IPS DF 19.7 (cell line): ENCODE measurements at places on chromosomes 7 and 10.

- DNase-seq, result no peak
Measured at GRCh38 chr7:15805891-15806290, 119.4 kb upstream of the MEOX2 start.

- DNase-seq, result no peak
Measured at GRCh38 chr7:91519241-91520158, 255.3 kb downstream of the FZD1 start.

DNA sequence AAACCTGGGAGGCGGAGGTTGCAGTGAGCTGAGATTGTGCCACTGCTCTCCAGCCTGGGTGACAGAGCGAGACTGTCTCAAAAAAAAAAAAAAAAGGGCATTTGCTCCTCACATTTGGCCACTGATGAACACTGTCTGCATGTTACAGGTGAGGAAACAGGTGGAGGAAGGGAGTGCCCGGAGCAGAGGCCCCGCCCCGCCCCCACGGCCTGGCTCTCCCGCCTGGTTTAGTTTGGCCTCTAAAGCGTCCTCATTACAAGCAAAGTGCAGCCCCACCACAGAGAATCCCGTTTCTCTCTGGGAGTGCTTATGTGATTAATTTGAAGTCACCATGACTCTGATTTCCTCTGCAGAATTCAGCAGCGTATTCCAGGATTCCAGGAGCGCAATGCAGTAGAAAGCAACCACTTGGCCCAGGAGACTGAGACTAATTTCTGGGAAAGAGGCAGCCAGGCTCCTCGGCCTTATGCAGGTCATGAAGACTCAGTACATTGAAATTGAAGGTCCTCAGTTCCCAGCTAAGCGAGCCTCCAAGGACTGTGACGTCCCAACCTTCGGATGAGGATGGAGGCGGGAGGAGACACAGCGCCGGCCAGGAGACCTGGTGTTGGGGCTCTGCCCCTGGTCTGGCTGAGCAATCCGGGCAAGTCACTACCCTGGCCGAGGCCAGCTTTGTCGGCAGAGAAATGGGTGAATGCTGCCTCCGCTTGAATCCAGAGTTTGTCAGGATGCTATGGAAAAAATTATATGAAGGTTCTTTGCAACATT is 44.7 kb downstream of the RBM17 start:
- no peak for DNase-seq

- no peak for DNase-seq
Measured at GRCh38 chr7:21367081-21367480, 60.8 kb upstream of the SP4 start.

GRCh38 chr7:1928645-1929348 is 258.7 kb downstream of the ELFN1 start:
- DNase-seq, result no peak

DNA sequence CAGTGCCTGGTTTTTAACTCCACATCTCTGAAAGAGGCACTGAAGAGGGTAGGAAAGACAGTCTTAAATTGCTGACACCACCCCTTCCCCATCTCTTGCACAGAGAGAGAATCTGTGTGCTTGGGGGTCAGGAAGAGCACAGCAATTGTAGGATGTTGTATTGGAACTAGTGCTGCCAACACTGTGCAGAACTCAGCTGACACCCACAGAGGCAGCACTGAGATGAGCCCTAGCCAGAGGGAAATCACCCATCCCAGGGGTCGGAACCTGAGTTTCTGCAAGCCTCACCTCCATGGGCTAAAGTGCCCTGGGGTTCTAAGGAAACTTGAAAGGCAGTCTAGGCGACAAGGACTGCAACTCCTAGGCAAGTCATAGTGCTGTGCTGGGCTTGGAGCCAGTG is 11.0 kb upstream of the TNKS2 start:
- no peak for DNase-seq

DNA sequence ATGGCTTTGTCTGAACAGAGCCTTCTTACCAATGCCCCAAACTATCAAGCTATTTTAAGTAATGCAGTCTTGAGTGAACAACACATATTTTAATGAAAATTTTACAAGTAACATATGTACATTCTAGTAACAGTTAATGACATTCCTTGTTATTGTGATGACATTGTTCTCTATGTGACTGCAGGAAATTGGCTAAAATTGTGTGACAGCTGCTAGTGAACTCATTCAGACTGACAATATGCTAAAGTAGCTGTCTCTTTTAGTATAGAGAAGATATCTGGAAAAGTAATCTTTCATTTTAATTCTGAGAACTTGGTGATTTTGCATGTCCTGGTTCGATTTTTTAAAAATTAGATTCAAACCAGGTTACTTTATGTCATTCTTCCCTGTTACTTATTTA is 259.8 kb upstream of the MAGI2 start:
- DNase-seq, result no peak

DNA sequence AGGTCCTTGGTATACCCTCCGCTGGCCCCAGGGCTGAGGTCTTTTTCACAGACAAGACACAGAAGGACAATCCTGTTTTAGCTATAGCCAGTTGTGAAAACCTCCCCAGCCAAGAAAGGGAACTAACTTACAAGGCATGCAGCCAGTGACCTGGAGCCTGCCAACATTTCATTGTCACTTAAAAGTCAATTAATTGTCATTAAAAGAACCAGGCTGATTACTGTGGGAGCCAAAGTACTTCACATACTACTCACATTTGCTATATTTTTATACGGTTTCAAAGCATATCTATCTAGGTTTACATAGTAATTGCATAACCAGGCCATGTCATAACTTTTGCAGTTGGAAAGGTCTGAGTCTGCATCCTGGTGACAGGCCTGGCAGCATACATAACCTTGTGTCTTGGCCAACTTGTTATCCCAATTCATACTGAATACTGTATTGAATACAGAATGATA is 31.1 kb downstream of the NRBF2 start:
- no peak for DNase-seq

DNA sequence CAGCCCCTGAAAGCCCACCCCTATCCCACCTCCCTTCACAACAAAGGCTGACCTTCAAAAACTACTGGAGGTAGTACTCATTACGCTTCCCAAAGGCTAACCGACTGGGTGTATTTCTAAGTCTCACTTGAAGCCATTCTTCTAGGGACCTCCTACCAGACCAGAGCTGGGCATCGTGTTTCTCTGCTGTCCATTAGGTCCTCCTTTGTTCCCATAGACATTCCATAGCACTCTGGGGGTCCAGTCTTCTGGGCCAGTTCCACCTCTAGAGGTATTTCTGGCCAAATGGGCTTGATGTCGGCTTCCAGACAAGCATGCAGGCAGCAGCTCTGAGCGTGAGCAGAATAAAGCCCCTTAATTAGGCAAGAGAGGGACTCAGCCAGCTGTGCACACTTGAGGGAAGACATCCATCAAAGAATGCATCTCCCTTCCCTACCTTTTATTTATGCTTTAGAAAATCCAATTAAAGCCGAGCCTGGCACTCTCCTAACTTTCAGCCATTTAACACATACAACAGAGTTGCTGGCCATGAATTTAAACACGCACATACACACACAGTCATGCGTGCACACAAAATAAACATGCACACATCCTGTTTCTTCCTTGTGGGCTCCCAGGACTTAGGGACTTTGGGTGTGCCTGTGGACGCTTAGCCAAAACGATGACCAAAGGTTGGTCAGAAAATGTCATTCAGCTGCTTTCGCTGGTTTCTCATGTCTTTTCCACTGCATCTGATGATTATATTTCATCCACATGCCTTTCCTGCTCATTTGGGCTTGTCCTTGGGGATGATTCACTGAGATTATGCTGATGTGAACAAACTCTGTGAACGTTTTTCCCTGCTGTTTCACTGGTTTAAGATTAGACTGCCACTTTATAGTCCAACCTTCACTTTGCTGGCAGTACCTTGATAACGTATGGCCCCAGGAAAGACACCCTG is 362.0 kb upstream of the NFE2L3 start:
- DNase-seq, result no peak
